CD4-positive, alpha-beta T cell treated with Interleukin-4 for 1 hour (primary cell): ENCODE measurements at places on chromosomes 13 and 19.

- DNase-seq, result no peak
Measured at GRCh38 chr19:50509366-50509765, 1.6 kb downstream of the JOSD2 start.

DNA sequence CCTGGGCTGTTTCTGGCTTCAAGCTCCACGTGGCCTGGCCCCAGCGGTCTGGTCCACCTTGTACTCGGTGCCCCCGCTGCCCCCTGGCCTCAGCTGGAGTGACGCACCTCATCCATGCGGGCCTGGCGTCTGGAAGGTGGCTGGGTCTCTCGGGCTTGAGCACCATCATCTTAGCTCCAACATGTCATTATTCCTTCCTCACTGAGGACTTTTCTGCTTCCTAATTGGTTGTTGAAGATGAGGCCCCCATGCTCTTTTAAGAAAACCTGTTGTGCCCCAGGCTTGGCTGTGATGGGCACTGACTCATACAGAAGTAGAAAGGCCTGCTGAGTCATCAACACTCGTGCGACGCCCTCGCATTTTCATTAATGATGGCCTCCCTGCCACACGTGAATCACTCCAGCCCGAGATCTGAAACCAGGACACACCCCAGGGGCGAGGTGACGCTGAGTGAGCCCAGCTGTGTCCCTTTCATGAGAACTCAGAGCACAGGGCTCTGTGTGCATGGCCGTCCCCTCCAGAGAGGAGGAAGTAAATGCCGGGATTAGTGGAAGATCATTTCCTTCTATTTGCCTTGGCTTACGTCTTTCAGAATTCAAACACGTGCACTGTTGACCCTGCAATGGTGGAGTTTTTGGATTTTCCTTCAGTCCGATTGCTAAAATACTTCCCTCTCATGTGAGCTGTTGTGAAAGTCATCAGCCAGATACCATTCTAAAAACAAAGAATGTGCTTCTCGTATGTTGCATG is 14.0 kb upstream of the GJA3 start:
- DNase-seq, result peak; percentile 29

- no peak for DNase-seq
Measured at GRCh38 chr19:51809787-51810186, 14.8 kb downstream of the FPR3 start.

GRCh38 chr13:94030415-94031119 is 448.9 kb downstream of the DCT start:
- no peak for DNase-seq

- DNase-seq, result no peak
Measured at GRCh38 chr19:4320419-4320818, 16.0 kb downstream of the FSD1 start.
